Fibroblast of pulmonary artery (primary cell): ENCODE measurements at places on chromosomes 3 and 15.

GRCh38 chr15:85744579-85744978 is 50.1 kb downstream of the KLHL25 start:
- DNase-seq, result no peak

DNA sequence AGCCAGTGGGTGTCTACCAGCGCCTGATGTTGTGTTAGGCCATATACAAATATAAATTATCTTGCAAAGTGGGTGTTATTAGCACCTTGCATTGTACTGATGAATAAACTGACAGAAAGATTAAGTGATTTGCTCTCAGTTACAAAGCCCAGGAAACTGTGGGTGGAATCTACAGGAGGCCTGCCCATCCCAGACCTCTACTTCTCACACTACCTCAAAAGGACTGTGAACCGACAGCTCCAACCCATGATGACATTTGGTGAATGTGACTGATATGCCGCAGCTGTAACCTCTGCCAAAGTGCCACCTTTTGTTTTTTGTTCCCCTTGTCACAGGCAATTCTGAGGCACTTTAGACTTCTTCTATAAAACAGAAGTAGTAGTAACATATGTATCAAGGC is 43.7 kb upstream of the KCNMB2 start:
- DNase-seq, result no peak

DNA sequence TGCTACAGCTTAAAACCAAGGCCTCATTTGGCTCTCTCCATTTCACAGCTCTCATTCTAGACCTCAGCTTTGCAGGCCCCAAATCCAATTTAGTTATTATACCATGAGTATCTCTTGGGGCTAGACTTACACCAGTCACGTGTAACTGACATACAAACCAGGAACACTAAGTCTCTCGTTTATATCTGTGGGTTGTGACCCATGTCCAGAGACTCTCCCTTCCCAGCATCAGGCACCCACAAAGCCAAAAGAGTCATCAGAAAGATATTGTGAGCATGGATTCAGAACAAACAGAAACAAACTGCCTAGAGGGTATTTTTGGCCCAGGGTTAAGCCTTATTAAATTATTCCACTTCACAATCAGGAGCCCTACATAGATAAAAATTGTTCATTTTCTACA is 5.6 kb upstream of the CCDC13 start:
- DNase-seq, result peak; percentile 44

- no peak for DNase-seq
These were observed 235.7 kb upstream of the ATP10A start for GRCh38 chr15:26098801-26099200.

DNA sequence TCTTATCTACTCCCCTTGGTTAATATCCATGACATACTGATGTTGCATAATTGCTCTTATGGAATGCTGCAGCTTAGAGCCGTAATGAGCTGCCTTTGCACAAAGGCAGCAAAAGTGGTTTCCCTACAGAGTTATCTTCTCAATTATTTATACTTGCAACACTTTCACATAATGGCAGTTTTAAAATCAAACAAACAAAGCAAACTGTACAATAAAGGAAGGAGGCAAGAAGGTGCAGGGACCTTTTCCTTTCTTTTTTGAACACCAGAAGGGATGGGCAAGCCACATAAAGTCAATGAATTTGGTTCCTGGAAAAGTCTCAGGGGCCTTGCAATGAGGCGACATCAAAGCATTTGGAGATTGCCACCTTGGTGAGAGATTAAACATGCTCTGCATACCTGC is 188.0 kb downstream of the MEIS2 start:
- DNase-seq, result peak; percentile 58

GRCh38 chr15:91652610-91653207 is 200.8 kb upstream of the SLCO3A1 start:
- DNase-seq, result no peak

DNA sequence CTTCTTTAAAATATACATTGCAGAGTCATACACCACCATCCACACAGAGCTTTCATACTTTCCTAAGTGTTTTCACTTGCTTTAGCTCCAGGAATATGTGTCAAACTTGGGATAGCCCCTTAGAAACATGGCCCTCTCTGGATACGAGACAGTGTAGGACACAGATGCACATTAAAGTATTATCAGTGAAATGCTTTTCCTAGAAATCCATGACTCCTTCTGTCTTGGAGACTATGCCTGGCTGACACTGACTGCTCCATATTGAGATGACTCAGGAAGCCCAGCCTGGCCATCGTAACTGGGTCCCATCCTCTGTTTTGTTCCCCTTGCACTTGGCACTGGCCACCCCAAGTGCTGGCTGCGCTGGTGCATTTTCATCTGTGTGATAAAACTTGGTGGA is 204.8 kb downstream of the PDZRN3 start:
- no peak for DNase-seq

GRCh38 chr15:71437919-71438318 is 322.6 kb downstream of the THSD4 start:
- no peak for DNase-seq

DNA sequence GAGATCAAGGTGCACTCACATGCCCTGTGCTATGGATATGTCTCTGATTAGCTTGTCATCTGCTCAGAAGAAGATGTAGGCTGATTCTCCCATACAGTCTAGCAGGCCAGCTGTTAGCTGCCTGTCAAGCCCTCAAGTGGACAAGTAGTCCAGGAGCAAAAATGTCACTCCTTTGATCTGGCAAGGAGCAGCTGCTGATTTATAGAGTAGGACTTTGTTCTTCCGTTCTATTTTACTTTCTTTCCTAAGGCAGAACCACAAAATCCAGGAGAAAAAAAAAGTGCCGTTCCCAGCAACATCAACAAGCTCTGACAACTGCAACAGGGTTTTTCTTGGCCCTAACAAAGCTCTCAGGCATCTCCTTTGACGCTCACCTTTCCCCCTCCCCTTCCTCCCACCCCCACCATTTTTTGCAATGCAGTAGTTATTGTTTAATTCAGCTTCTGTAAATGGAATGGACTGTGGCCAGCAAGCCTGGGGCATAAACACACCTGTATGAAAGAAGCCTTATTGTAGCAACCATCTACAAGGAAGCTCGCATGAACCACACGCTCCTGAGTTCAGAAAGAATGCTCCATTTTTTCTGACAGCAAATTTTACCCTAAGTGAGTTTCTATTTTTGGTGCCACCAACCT is 196.3 kb downstream of the MEIS2 start:
- DNase-seq, result no peak

- peak; percentile 87 for DNase-seq
These were observed at the start of gene EPHB1 for GRCh38 chr3:134794950-134795745. Gene EPHB1 (plus strand): TSS chr3:134795260.

GRCh38 chr3:277873-278272 is 81.3 kb downstream of the CHL1 start:
- DNase-seq, result no peak

DNA sequence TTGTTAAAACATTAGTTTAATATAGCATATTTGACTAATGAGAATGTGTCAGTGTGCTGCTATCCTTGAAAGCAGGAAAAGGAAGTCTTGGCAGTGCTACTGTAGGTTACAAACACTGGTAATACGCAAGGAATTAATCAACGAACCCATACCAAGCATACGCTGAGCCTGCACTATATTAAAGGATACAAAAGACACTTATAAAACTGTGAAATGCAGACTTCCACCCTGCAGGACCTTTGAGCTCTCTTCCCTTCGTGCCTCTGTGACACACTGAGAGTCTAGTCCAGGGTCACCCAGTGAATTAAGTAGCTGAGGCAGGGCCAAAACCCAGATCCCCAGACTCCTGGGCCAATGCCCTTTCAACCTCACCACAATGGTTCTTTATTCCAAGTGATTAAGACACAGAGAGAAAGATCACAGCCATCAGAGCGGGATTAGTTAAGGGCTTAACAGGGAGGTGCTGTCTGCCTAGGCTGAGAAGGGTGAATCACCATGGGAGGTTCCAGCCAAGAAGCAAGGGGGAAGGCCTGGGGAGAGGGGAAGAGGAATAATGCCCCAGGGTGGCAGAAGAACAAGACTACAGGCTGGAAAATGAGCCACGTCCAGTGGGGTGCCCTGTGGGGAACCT is 6.8 kb downstream of the ANXA2 start:
- peak; percentile 84 for DNase-seq

DNA sequence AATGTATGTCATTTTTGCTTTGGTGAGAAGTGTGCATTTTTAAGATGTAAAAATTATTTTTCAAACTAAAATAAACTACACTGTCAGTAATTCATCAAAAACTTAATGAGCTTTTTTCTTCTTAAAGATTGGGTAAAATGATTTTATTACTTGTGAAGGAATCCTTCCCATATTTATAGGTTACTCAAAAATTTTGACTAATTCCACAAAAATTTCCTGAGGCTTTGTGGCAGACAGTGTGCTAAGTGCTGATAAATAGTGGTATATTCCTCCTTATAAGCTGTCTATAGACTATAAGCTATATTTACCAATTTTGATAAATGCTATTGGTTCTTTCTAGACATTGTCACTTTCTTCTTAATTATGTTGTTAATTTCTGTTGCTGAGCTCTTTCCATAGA is 284.5 kb upstream of the SEMA6D start:
- DNase-seq, result peak; percentile 16
